ENCODE measurements at places on chromosomes 3 and 15.

DNA sequence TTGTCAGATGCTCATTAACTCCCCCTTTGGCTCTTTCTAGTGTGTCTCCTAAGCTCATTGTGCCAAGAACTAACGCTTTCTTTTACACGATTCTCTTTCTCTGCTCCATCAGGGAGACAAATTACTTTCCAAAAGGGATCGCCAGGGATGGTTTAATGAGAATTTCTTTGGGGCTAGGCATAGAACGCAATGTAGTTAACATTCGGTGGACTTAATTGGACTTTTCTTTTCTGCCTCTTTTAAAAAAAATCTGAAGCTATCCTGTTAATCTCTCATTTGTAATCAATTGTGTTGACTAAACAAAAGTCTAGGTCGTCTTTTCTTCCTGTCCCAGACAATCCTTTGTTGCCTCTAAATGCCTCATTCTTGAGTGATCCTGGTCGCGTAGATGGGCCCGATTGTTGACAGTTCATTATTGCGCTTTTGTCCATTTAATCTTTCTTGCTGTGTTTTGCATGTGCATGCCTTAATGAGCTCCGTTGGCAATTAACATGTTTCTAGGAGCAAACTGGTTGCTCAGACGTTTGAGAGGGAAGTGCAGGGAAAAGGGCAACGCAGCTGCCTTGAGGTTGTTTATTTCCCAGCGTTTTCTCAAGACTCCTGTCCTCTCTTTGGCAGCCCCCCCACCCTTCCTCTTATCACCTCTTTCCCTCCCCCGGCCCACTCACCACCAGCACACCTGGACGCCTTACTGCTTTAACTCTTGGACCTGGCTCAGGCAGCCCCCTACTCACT is 7.8 kb downstream of the FEZF2 start:
- no peak for DNase-seq

DNA sequence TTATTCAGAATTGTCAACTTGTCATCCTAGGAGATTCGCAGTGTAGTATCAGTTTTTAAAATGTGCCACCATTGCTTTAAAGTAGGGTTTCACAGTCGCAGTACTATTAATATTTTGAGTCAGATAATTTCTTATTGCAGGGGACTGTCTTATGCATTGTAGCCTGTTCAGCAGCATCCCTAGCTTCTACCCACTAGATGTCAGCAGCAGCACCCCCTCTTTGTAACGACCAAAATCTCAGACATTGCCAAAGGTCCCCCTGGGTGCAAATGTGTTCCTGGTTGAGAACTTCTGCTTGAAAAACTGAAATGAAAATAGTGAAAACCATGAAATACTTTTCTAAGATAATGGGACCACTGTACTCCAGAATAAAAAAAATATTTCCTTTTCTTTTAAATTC is 474.8 kb downstream of the CNTN3 start:
- no peak for DNase-seq

DNA sequence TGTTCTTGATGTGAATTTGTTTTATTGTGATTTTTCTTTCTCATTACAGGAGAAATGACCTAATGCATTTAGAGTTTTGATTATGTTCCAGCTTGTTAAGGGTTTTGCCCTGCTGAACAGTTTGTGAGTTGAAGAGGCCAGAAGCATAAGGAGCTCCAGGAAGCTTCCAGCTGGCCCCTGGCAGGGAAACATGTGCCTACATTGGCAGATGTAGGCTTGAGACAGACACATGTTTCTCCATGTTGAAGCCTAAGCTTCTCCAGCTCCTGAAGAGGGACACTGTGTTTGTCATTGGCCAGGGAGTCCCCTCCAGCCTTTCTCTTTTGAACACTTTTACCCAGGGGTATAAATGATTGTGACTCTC is 88.4 kb downstream of the ASB7 start:
- no peak for DNase-seq

DNA sequence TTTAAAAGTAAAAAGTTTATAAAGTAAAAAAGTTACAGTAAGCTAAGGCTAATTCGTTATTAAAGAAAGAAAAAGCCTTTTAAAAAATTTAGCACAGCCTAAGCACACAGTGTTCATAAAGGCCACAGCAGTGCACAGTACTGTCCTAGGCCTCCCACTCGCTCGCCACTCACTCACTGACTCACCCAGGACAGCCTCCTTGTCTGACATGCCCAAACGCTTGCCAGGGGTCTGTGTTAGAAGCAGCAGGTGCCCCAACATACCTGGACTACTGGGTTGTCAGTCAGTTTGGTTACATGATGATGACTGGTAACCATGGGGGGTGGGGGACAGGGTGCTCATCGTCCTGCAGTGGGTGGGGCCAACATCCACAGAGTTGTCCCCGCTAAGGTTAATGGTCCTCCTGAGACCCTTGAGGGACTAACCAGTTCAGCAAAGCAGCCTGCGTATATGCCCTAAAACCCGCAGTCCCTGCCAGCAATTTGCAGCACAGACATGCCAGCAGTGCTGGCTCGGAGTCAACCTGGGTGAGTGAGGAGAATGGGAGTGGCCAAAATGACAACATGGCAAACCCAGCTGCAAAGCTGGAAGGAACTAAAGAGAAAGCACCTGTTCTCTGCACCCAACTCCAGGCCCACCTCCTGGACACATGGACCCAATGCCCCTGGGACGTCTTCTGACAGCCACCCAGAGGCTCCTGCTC is 49.2 kb downstream of the CYFIP1 start:
- no peak for DNase-seq

GRCh38 chr15:65339920-65340319 is 35.4 kb downstream of the RNU5B-1 start:
- DNase-seq, result peak; percentile 73

Measured in renal pelvis (tissue), 12 donors.